COLO829 (cell line): ENCODE measurements at places on chromosomes 7 and 10.

GRCh38 chr10:29471544-29471859, 163.3 kb downstream of the SVIL start:
- peak; percentile 79 for DNase-seq

DNA sequence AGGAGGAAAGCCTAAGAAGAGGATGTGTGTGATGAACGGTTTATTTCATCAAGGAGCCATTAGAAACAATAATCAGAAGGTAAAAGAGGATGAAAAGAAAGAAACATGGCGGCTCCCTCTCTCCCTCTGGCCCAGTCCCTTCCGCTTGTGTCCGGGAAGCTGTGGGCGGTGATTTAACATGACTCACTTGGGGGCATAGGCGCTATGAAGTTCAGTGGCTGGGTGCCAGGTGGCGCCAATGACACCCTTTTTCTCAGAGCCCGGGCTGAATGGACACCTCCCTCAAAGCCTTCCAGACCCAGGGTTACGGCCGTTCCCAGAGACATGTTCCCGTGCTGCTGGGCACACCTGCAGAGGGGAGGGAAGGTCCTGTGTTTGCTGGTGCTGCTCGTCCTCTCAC, 244.0 kb downstream of the SKAP2 start:
- DNase-seq: peak; percentile 51

DNA sequence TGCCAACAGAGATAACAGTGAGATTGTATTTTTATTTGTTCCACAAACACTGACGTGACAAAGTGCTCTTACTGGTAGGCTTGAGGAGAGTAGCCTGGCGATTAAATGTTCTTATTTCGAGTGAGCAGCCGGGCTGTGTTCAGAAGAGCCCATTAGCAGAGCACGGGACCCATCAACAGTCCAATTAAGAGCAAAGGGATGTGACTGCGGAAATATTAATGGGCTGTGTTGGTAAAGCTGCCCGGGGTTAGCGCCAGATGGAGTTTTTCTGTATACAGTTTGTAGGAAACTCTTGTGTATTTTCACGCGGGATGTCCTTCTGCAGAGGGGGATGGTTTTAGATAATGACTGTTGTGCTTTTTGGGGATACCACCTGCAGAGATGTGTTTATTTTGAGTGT, 104.3 kb downstream of the KIAA1217 start:
- DNase-seq: no peak

DNA sequence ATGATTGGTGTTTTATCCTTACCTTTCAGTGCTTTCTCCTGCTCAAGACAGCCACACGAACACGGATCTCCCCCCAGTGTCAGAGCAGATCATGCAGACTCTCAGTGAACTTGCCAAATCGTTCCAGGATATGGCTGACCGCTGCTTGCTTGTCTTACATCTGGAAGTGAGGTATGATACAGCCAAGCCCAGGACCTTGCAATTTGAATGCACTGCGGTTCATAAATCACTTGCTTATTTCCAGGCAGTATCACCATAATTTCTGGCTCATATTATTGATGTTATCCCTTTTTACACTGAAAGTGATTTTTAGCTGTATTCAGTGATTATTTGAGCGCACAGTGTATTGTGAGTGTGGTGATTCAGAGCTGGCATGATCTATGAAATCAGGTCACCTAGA, 129.7 kb upstream of the LRGUK start:
- DNase-seq: no peak

GRCh38 chr10:125641398-125641797, 41.6 kb downstream of the TEX36 start:
- no peak for DNase-seq

- DNase-seq: no peak
Observed at GRCh38 chr10:49322371-49323170, 23.6 kb downstream of the C10orf71 start.

- DNase-seq: no peak
Observed at GRCh38 chr10:127549009-127549408, at the start of gene NPS. Gene NPS (plus strand): TSS chr10:127549309. CDS start chr10:127549369, 60 bp downstream.
